NCI-H524 (cell line): ENCODE measurements at places on chromosomes 13 and 19.

GRCh38 chr13:109271555-109272541 is 514.5 kb downstream of the IRS2 start:
- DNase-seq: peak; percentile 54

DNA sequence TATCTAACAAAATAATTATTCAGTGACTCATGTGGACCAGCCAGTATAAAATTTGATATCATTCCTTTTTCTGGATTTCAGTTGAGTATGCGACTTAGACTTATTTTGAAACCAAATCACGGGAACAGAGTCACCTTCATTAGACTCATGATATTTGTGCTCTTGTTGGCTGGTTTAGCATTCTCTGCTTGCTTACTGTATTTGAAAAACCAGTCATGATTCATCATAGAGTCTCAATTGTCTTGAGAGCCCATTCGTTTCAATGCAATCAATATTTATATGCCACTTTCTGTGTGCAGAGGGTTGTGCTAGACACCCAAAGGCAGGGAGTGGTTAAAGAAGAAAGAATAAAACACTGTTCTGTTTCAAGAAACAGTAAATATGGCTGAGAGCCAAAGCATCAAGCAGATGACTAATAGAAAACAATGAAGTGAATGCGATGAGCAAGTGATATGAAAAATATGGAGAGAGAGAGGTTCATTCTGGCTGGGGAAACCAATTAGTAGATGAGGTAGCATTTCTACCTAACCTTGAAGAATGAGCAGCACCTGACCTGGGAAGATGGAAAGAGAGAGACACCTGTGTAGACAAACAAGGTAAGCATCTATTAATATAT is 99.6 kb upstream of the MBNL2 start:
- DNase-seq: no peak

DNA sequence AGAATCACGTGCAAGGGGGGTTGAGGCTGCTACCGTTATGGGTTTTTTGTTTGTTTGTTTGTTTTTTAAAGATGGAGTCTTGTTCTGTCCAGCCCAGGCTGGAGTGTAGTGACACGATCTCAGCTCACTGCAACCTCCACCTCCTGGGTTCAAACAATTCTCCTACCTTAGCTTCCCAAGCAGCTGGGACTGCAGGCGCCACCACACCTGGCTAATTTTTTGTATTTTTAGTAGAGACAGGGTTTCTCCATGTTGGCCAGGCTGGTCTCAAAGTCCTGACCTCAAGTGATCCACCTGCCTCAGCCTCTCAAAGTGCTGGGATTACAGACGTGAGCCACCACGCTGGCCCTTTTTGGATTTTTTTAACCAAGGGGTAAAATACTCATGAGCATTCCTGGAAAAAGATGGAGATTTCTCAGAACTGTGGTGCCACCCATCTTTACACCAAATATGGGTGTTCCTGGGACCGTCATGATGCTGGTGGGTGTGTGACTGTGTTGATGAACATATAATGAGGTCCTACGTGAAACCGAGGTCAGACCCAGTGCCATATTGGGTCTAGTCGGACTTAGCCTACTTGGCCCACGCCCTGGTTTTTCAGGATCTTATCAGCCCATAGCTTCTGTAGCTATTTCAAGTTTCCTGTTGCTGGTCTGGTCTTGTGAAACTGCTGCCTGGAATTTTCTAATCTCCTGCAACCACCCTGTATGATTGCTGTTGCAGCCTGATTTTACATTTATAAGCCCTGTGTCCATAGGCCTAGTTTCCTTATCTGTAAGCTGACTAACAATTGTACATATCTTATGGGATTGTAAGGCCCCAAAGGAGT is 6.2 kb downstream of the PPP1R15A start:
- no peak for DNase-seq

DNA sequence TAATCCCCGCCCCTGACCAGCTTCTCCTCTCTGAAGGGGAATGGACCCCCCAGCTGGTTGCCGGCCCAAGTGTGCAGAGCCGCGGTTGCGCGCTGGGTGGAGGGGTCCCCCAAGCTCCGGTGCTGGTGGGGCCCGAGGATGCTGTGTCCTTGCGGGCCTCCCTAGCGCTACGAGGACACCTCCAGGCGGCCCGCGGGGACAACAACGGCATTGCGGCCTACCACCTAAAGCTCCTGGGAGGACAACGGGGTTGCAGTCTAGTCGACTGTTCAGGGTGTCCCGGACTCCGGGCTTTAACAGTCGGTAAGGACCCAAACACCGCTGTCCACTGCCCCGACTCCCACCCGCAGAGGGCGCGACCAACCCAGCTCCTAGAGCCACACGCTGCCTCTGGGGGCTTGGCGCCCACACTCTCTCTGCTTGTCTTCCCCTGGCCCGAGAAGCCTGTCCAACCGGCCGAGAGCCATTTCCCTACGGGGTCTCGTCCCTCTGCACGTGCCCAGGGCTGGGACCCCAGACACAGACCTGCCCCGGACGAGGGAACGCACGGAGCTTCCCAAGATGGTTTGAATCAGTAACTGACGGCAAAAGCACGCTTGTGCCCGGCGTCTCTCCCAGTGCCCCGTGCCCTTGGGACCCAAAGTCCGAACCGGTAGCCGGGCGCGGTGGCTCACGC is 927 bp upstream of the SDHAF1 start:
- DNase-seq: no peak

DNA sequence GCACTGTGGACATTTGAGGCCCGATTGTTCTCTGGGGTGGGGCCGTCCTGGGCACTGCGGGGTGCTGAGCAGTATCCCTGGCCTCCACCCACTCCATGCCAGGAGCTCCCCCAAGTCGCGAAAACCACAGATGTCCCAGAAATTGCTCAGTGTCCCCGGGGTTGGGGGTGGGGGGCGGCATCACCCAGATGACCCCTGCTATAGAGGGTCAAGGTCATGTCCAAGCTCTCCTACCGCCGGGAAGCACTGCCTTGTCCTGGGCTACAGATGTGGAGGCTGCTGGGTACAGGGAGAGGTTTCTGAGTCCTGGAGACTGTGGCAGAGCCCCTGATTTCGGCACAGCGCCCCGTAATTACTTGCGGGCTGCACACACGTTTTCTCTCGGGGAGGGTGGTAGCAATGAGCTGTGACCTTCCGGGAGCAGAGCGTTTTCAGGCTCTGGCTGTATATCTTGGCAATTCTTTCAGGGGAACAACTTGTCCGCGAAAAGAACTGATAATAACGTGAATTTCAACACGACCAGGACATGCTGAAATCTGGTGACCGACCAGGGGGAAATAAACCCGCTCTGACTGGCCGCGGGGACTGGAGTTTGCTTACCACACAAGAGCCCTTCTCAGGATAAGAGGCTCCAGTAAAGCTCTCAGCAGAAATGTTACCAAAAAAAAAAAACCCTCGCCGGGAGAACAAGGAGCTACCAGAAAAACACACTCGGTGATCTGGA is 68.1 kb downstream of the GNG7 start:
- DNase-seq: no peak

GRCh38 chr13:113548171-113548641 is 36.3 kb upstream of the TFDP1 start:
- DNase-seq: no peak

DNA sequence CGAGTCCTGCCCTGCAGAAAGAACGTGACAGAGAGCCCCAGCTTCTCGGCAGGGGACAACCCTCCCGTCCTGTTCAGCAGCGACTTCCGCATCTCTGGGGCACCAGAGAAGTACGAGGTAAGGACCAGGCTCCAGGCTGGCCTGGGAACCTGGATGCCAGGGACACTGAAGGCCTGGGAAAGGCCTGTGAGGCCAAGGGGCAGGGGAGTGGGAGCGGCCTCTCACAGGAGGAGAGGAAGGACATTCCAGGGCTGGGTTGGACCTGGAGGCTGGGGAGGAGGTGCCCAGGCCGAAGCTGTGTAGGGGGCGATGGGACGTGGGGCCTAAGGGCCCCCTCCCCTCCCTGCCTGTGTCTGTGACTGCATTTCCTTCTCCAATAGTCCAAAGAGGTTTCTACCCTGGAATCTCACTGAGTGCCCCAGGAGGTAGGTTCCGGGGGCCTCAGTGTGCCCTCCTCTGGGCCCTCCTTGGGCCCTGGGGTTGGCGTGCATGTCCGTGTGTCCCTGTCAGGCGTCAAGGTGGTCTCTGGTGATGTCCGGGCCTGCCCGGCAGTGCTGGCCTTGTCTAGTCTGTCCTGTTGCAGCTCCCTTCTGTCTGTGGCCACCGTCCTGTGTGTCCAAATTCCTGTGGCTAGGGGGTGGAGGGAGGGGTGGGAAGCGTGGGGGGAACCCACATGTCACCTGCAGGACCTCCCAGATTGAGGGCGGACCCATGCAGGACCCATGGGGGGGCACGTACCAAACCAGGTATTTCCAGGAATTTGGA is 16.9 kb upstream of the CD22 start:
- no peak for DNase-seq
